Stimulated activated CD4-positive, alpha-beta T cell treated with anti-CD3 and anti-CD28 coated beads, Interleukin-4, amount 100 ng/mL, for 24 hours (primary cell): ENCODE measurements at places on chromosomes 5 and 9.

GRCh38 chr9:129094387-129095169, 13.7 kb downstream of the DOLPP1 start:
- no peak for DNase-seq

- no peak for DNase-seq
Observed at GRCh38 chr9:84471816-84472215, 131.3 kb upstream of the SLC28A3 start.

DNA sequence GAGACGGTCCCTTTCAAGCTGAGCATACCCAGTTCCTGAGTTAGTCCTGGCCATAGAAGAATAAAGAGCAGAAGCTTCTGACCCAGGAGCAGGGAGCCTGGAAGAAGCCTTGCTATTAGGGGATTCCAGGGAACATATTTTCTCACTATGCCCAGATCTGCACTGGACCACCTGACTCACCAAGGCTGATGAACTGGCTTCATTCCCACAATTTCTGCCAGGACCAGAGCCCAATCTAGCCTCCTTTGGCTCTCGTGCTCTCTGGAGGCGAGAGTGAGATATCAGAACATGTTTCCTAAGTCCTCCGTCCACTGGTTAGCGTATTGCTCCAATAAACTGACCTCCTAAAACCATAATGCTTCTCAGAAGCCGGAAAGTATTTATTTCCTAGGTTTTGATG, 9.9 kb downstream of the GABBR2 start:
- DNase-seq = no peak

- no peak for DNase-seq
Observed at GRCh38 chr5:167489202-167489601, 802.2 kb upstream of the WWC1 start.

- DNase-seq = no peak
Observed at GRCh38 chr9:86282979-86283535, 719 bp upstream of the ISCA1 start.

GRCh38 chr5:32273821-32274220, 38.9 kb downstream of the MTMR12 start:
- no peak for DNase-seq

GRCh38 chr9:135650408-135650807, 11.1 kb upstream of the GLT6D1 start:
- no peak for DNase-seq

GRCh38 chr5:14465116-14465515, 116.5 kb upstream of the OTULINL start:
- DNase-seq = no peak

DNA sequence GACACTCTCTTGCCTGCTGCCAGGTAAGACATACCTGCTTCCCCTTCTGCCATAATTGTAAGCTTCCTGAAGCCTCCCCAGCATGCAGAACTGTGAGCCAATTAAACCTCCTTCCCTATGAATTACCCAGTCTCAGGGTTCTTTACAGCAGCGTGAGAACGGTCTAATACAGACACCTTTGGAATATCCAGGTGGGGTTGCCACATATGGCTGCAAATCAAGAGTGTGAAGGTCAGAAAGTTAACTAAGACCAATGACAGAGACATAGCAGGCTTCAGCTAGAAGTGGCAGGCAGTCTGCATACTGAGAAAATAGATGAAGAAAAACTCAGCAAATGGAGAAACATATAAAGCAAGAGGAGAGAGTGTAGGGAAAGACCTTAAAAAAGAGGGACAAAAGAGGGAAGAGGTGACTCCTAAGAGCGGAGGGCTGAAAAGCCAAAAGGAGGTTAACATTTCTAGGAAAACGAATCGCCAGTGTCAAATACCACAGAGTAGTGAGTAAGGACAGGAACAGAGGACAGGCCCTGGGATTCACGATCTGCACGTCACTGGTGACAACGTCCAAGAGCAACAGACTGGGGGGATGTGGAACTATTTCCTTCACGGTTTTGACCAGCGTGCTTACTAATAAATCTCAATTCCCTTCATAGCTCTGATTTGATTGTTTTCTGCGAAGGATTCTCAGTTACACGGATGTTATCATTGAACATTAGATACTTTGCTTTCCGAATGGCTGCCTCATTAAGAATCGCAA, 1.7 kb upstream of the ACO1 start:
- no peak for DNase-seq

- DNase-seq = no peak
Observed at GRCh38 chr5:31322946-31323345, 129.5 kb downstream of the CDH6 start.

- DNase-seq = no peak
Observed at GRCh38 chr9:88808019-88808656, 183.1 kb upstream of the S1PR3 start.

DNA sequence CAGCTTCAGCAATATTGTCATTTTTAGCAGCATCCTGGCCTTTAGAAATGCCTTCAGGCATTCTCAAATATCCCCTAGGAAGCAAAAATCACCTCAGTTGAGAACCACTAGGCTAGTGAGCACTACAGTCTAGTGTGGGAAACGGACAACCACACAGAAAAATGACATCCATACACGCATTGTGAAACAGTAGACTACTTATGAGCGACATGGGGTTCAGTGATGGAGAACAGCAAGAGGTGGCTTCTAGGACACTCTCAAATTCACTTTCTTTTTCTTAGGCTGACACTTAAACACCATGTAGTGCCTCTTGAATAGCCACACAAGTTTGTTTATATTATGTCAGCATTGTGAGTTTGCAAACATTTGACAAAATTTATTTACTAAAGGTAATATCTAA, 203.0 kb downstream of the KDM4C start:
- DNase-seq = no peak

GRCh38 chr9:12849486-12850003, 74.7 kb downstream of the LURAP1L start:
- DNase-seq = no peak

GRCh38 chr9:126642839-126643238, 29.1 kb downstream of the LMX1B start:
- DNase-seq = no peak

DNA sequence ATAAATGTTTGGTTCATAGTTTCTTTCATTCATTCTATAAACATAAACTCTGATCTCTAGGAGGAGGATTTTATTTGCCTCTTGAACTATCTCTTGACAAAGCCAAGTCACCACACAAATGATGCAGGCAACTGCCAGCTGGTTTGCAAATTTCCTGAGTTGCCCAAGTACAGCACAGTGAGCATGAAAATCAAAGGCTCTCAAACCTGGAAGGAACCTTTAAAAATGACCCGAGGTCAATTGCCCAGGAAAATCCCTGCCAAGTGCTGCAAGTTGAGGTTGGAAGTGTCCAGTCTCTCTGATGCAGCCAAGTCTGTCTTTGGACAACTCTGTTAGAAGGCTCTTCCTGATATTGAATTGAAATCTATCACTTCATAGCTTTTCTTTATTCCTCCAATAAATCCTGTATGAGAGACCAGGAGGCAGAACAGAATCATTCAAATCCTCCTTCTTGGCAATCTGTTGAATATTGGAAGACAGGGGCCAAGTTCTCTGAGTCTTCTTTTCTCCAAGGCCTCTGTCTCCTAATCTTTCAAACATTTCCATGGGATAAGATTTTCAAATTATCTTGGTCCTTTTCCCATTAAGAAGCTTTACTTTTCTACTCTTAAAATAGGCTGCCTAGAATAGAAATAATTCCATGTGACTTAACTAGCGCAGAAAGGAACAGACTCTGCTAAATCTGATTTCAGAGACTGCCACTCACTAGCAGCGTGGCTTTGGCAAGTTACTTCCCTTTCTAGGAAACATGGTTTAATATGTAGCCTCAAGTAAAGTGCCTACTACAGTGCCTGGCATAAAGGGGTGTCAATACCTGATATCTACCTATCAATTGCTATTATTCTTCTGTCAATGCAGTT, 159.2 kb downstream of the SNX18 start:
- DNase-seq = no peak

DNA sequence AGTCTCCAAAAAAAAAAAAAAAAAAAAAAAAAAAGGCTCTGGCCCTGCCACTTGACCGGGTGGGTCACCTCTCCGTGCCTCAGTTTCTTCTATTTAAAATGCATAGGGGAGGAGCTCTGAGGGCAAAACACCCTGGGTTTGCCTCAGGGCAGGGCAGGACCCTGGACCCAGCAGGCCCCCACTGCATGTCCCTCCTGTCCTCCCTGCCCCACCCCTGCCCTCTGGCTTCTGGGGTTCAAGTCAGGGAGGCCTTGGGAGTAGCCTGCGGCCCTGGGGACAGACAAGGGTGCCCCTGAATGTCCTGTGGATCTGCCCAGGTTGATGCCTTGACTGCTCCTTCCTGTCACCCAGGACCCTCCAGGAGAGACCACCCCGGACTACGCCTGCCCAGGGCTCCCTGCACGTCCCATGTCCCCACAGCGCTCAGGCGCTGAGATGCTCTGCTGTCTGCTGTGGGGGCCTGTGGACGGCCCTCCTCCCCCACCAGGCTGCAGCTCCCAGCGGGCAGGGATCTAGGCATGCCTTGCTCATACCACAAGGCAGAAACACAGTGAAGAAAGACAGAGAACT, 35.4 kb downstream of the ADAMTS2 start:
- no peak for DNase-seq

- no peak for DNase-seq
Observed at GRCh38 chr9:98231770-98232478, 23.5 kb downstream of the TBC1D2 start.

- DNase-seq = no peak
Observed at GRCh38 chr9:128409450-128409849, 11.2 kb upstream of the CERCAM start.

DNA sequence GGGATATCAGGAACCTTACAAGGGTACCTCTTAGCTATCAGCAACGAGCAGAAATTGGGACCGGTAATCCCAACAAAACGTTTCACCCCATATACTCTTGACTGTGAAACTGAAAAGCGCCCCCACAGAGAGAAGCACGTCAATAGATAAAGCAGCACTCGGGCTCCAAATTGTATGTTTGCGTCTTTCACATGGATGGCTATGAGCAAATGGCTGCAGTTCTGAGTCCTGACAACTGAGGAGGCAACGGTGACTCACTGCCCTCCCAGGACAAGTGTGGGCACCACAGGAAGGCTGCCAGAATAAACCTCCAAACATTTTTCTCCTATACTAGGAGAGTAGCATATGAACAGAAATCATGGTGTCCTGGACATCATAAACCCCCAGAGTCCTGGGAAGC, 36.6 kb downstream of the SEMA4D start:
- DNase-seq = peak; percentile 63

DNA sequence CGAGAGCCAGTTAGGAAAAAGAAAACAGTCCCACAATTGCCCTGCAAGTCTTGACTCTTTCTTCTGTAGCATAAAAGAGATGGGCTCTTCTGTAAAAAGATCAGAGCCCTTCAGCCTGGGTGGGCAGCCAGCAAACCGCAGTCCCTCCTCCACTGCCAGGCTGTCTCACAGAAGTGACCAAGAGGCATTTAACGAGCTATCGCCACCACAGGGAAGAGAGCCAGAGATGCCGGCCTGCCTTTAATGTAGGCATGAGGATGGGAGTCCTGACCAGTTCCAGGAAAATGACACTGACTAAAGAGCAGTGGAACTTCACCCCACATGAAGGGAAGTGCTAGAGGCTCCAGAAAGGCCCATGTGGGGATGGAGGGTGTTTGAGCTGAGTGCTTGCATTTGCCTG, 264.6 kb downstream of the NDUFS4 start:
- no peak for DNase-seq

- DNase-seq = no peak
Observed at GRCh38 chr5:32272746-32273145, 40.0 kb downstream of the MTMR12 start.

DNA sequence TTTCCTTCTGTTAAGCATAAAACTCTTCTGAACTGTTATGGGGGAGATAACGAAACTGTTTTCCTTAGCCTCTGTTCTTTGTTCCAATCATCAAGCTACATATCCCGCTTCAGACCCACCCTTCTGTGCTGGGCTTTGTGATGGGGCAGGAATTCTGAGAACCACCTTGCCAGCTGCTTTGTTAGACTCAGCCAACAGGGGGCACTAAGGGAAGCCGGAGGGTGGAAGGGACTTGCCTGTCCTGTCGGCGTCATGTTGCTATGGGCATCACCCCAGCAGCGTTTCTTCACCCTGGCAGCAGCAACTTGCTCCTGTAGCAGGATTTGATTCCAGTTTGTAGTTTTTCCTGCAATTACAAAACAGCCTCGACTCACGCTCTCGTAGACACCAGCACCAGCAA, 169.1 kb downstream of the CAAP1 start:
- no peak for DNase-seq

DNA sequence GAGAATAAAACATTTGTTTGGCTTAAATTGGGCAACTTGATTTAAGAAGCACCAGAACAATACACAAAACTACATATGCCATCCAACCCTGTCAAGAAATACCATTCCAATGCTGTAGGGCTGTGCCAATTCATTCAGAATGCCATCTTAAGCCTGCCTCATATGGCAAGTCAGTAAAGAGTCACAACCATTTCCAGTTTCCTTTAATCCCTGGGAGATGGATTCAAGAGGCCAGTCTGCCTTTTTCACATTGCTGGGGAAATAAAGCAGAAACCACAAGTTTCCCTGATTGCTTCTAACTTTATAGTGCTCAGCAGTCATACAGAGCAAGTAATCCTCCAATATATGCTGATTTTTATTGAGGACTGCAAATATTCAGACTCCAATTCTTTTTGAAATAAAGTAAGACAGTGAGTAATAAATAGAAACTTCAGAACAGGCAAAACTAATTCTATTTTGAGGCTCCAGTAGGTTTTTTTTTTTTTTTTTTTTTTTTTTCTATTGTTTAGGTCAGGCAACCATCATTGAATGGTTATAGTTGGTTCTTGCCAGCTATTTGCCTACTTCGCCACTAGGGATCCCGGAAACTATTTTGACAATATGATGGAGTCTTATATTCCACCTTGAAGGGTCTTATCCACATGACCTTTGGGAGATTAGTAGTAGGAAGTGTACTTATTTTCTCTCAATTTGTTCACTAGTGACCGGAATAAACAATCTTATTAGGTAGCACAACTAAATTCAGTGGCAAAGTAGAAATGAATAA, 400.9 kb upstream of the MEF2C start:
- no peak for DNase-seq

- DNase-seq = no peak
Observed at GRCh38 chr5:6464441-6464840, 15.8 kb downstream of the UBE2QL1 start.

DNA sequence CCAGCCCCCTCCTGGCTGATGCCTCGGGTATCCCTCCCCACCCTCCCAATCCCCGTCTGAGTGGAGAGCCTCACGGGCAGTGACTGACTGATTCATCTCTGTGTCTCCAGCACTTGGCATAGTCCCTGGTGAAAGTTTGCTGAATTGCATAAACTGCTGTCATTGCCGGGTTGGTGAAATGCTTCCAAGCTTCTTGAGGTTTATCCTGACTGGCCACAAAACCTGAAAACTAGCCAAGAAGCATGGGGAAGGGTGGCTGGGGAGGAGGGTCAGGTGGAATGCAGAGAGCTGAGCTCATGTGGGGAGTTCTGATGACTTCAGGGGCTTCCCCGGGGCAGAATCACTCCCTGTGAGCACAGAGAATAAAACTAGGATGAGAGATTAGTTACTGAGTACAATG, 56.9 kb upstream of the GGTA1 start:
- DNase-seq = no peak

- DNase-seq = no peak
Observed at GRCh38 chr9:133468777-133469421, 9.1 kb downstream of the CACFD1 start.
